Activated T-helper 1 cell treated with anti-CD3 and anti-CD28 coated beads, Interleukin-12 subunit alpha, Interleukin-12 subunit beta, Interleukin-2, Interleukin-4 antibody, amounts not matched to agents 30 ng/mL and 10 ng/mL and 1 ng/mL, durations not matched to agents 14 hours and 24 hours and 36 hours (primary cell): ENCODE measurements at places on chromosomes 7 and 10.

DNA sequence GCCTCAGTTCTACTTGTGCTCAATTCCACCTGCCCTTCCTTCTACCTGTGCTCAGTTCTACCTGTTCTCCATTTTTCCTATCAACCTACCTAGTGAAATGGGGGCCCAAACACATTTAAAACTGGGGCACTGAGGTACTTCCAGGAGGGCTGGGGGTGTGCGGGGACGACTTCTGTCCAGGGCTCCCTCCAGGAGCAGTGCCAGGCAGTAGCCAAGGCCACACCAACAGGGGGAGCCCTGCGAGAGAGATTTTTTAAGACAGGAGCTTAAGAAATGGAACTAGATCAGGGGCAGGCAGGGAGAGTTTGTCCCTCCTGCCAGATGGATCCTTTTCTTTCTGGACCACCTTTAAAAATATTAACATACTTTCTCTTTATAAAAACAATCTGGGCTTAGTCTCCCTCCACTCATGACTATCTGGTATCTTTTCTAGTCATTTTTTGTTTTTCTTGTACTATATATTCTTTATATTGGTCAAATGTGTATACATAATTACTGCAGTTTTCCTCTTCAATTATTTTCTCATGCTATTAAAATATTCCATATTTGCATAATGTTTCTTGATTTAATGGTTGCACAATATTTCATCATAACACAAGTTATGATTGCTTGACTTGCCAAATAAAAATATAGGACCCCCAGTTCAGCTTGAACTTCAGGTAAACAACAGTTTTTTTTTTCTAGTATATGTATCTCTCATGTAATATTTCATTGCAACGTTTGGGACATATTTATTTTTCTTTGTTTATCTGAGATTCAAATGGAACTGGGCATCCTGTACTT is 47.3 kb upstream of the INSYN2A start:
- DNase-seq: peak; percentile 11

- DNase-seq: no peak
Measured at GRCh38 chr10:124465777-124466488, 4.3 kb downstream of the LHPP start.

DNA sequence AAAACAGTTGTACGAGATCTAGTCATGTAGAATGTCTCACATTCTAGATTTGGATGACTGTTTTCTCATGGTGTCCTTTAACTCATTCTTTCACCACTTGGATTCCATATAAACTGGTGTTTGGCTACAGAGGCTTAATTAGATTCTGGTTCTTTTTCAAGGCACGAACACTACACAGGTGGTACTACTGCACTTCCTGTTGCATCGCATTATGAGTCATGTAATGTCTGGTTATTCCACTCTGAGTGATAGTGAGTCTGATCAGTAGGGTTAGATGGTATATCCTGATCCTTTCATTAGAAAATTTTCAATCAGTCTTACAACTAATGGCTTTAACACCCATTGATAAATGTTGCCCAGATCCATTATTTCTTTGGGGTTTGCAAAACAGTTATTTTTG is 11.2 kb upstream of the AKAP9 start:
- DNase-seq: no peak

DNA sequence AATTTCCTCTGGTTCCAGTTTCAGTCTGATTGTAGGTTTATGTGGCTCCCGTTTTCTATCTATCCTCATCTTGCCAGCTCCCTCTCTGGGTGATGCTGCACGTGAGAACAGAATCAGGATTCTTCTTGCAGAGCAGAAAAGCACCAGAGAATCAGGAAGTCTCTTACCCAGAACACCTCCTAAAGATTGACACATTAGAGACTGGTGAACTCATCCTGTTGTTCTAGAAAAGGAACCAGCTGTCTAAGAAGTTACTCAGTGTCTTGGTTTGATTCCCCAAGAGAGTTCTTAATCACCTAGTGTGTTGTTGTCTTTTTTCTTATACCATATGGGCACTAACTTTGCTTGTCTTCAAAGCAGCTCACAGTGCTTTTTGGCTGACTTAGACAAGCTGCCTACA is 152.4 kb downstream of the DGKI start:
- no peak for DNase-seq

DNA sequence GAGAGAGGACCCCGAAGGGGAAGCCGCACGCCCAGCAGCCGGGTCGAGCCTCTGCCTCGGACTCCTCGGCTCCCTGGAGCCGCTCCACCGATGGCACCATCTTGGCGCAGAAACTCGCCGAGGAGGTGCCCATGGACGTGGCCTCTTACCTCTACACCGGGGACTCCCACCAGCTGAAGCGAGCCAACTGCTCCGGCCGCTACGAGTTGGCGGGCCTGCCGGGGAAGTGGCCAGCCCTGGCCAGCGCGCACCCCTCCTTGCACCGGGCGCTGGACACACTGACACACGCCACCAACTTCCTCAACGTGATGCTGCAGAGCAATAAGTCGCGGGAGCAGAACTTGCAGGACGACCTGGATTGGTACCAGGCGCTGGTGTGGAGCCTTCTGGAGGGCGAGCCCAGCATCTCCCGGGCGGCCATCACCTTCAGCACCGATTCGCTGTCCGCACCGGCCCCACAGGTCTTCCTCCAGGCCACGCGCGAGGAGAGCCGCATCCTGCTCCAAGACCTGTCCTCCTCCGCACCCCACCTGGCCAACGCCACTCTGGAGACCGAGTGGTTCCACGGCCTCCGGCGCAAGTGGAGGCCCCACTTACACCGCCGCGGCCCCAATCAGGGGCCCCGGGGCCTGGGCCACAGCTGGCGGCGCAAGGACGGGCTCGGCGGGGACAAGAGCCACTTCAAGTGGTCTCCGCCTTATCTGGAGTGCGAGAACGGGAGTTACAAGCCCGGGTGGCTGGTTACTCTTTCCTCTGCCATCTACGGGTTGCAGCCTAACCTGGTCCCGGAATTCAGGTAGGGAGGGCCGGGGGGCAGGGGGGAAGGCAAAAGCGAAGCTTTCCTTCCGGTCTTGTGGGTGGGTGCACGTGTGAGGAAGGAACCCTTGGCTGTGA is 973 bp downstream of the GPR158 start:
- no peak for DNase-seq

GRCh38 chr7:6640246-6640721 is 3.2 kb downstream of the ZNF316 start:
- no peak for DNase-seq

GRCh38 chr10:98921316-98921715 is 314.3 kb downstream of the HPSE2 start:
- no peak for DNase-seq

DNA sequence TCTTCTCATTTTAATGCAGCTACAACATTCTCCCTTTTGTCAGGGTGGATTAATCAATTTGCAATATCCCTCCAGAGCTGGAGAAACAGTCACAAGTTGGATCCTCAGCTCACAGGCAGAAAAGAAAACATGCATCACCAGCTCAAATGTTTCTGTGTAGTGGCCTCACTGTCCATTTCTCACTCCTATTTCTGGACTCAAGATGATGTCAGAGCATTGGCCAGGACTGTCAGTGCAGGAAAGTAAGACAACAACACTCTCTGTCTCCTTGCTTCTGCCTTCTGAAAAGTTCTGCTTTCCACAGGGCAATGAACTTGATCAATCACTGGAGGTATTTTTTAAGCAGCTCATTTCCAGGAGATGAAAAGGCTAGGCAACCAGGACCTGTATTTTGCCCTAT is 8.2 kb upstream of the SVIL start:
- no peak for DNase-seq

DNA sequence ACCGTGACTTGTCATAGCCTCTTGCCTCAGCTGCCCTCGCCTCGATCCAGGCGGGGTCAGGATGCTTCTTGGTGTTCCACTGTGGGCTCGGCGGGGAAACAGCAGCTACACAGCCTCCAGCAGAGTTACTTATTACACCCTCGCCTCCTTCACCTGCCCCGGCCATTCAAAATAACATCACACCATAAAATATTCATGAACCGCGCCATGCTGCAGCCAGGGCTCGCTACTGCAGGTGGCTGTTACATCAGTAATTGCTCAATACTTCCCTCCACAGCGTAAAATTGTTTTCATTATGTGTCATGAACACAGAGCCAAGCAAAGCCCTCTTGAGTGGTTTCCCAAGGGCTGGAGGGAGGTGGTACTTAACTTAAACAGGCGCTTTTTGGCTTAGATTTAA is 241.5 kb upstream of the SP8 start:
- DNase-seq: no peak

GRCh38 chr7:94272821-94273583 is 121.7 kb upstream of the COL1A2 start:
- no peak for DNase-seq

GRCh38 chr7:115340828-115341227 is 418.9 kb downstream of the MDFIC start:
- no peak for DNase-seq

DNA sequence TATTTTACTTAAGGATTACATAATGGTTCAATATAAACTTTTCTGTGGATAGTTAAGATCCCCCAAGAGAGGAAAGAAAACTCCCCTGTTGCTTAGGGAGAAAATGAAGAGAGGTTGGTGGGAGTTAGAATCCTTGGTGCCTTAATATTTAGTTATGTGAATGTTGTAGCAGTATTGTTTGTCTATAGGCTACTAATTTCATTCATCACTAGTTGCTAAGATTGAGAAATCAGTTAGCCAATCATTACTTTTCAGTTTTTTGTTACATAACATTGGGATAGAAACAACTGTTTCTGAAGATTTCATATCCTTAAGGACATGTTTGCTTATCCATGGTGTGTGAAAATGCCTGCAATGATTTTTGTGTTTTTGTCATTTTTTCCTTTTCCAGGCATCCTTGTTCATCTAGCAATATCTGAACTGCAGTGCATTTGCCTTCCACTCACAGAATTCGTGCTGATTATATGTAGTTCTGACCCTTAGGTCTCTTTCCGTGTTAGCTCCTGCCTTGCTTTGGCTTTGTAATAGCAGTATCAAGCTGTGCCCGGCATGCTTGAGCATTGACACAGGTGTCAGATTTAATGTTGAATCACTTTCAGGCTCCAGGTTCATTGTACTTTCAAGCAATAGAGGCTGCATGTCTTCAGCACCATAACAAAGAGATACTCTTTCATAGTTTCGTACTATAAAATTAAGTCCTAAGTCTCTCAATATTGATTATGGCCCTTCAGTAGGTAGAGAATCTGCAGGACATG is 85.0 kb downstream of the PODXL start:
- no peak for DNase-seq

- DNase-seq: no peak
Measured at GRCh38 chr10:34739915-34740314, 75.2 kb downstream of the PARD3 start.

DNA sequence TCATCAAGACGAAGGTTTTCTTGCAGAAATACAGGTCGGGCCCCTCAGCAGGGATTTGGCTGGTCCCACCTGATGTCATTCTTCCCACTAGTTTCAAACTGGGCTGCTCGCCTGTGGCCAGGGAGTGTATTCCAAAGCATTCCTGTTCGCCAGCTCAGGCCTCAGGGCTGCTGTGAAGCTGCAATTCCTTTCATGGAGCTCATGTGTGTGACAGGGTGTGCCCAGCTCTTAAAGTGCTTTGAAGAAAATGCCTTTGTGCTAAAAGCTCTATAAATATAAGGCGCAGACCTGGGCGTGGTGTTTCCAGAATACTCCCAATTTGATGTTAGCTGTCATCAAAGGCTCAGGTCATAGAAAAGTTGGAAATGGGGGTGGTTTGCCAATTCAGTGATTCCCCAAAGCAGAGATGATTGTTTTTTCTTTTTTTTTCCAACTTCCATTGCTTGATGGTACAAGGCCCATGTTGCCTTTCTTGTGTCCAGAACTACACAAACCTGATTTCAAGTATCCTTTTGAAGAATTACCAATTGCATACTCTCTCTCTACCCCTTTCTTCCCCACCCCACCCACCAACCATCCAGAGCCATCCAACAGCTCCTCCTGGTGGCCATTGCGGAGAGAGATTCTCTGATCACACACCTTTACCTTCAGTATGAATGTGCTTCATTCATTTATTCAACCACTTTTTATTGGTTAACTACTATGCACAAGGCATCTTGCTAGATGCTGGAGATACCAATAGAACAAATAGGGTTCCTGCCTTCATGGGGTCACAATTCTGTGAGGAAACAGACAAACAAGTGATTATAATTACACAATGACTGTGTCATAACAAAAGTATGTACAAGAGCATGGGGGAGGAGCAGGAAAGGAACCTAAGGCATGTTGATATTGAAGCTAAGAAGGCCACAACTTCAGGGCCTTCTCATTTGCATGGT is 297.3 kb upstream of the LYZL1 start:
- no peak for DNase-seq

GRCh38 chr7:123665157-123665556 is 9.5 kb downstream of the LMOD2 start:
- DNase-seq: no peak

DNA sequence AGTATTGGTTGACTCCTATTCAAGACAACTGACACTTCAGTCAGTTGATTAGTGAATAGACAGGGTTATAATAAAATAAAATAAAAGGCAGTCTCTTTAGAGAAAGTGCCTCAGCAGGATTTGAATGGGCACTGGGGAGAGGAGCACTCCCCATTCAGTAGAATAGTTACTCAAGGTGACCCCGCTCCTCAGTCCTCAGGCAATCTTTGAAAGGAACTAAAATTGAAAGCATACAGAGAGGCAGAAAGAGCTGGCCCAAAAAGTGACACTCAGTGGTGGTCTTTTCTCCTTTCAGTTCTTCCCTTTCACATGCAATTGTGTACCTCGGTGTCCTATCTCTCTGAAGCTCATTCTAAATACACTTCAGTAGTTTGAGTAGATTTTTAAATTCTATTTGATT is 47.4 kb upstream of the MACC1 start:
- no peak for DNase-seq

- no peak for DNase-seq
Measured at GRCh38 chr10:124693801-124694416, 50.3 kb downstream of the FAM53B start.

DNA sequence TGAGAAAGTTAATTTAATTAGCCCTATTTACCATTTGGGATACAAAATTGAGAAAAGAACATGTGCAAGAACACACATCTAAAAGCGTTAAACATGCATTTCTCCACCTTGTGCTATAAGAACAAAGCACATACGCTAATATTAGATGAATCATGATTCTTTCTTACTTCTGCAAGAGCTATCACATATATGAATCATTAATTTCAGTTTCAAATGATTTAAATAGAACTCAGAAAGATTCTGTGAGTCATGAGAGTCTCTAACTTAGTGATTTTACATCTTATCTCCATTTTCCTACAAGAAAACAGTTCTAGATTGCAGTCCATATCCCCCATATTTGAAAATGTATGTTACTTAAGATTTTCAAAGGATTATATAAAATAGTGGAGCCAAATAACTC is 173.9 kb downstream of the RNLS start:
- no peak for DNase-seq

DNA sequence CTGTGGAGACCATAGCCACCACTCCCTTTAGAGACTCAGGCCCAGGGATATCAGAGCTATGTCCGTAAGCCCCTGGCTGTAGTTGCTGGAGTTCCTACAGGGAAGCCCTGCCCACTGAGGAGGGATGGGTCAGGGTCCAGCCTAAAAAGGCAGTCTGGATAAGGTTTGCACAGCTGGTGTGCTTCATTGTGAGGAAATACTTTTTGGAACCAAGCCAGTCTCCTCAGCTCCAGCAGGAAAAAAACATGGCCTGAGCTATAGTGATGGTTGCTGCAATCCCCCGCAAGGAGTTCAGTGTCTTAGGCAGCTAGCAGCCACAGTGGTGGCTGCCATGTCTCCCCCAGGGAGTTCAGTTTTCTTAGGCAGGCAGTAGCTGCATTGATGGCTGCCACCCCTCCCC is 52.6 kb upstream of the CYP2C8 start:
- DNase-seq: no peak
